ENCODE measurements at places on chromosomes 7 and 10.

- DNase-seq: no peak
Observed at GRCh38 chr10:31963589-31963980, 35.0 kb upstream of the ARHGAP12 start.

GRCh38 chr7:143884241-143884968 lies 17.6 kb downstream of the TCAF1 start:
- DNase-seq: no peak

DNA sequence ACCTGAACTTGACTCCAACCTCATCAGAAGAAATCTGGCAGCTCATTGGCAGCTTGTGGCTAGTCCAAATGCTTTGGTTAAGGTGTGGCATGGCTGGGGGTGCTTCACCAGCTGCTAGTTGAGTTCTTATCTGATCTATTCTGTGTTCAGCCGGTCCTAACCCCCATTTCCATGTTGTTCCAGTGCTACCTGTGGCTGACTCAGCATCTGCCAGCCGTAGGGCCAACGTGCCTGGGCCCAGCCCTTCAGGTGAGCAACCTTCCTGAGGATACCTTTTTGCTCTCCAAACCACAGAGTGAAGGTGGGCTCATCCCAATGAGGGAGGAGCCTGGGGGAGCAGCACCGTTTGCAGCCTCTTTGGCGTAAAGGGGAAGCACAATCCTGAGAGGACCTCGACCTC lies 46.8 kb upstream of the C10orf120 start:
- DNase-seq: no peak

GRCh38 chr10:63763744-63764143 lies 242.5 kb downstream of the REEP3 start:
- DNase-seq: no peak

DNA sequence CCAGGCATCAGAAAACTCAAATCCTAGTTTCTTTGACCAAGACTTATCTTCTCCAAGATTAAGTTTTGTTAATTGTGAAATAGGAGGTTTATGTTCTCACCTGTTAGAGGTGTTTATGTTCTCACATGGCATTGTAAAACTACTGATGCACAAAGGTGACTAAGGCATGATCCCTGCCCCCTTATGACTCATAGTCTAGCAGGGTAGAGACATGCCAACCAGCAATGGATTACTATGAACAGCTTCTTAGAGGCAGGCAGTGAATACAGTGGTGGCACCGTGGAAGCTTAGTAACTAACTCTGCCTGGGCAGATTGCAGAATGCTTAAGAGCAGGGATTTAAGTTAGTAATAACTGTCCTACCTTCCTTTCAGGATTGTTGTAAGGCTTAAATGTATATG lies 400.9 kb downstream of the SORCS3 start:
- DNase-seq: no peak

All from muscle of back (tissue), 13 donors.